Activated effector memory CD4-positive, alpha-beta T cell treated with Interleukin-2 at 50 U/mL for 16 hours (primary cell): ENCODE measurements at places on chromosomes 7 and 10.

GRCh38 chr7:141455723-141456122 lies 95.5 kb upstream of the AGK start:
- DNase-seq = no peak

- no peak for DNase-seq
Observed at GRCh38 chr10:77513781-77514331, 123.8 kb downstream of the KCNMA1 start.

GRCh38 chr7:138247568-138248333 lies 171.5 kb downstream of the AKR1D1 start:
- DNase-seq = no peak

DNA sequence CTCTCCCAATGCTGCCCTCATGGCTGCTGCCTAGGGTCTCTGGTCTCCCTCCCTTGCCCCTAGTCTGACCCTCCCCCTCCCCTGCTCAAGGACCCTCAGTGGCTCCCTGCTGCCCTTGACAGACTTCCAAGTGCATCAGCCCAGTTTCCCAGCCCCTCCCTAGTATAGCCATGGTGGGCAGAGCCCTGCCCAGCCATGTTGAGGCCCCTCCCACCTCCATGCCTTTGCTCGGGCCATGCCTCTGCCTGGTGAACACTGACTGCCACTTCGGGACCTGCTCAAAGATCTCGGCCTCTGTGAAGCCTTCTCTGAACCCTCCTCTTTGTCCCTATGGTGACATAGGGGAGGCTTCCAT lies 73.2 kb downstream of the MYL10 start:
- no peak for DNase-seq

- DNase-seq = no peak
Observed at GRCh38 chr7:128919881-128920799, 9.6 kb upstream of the KCP start.

- no peak for DNase-seq
Observed at GRCh38 chr7:77326131-77326530, 90.0 kb downstream of the GSAP start.

- no peak for DNase-seq
Observed at GRCh38 chr10:97416565-97416964, 9.4 kb upstream of the PGAM1 start.

- no peak for DNase-seq
Observed at GRCh38 chr10:10477844-10478243, 539.8 kb upstream of the CELF2 start.
